ENCODE measurements at places on chromosomes 7 and 10. TPM values are rescaled to one million over a fixed set of nuclear protein-coding genes. Genes with fewer than 3 reads are reported as not detected.
A peak's percentile ranks its signal among the peaks of the same experiment; 100 is the strongest.

- H3K4me3 ChIP-seq = no peak overlapping the region
- H3K4me1 ChIP-seq = no peaks in the 10 kb centered on the region
- H3K27me3 ChIP-seq = no peaks in the 10 kb centered on the region
- DNase-seq = no peak
- no peak overlapping the region for H3K27ac ChIP-seq
- no peaks in the 10 kb centered on the region for H3K36me3 ChIP-seq
Observed at GRCh38 chr10:119286516-119286915, 79.1 kb downstream of the GRK5 start.

Gene PTN
- 28.6 TPM for total RNA-seq

GRCh38 chr10:110336111-110336721, 31.5 kb upstream of the SMNDC1 start:
- no peak for DNase-seq
- no peaks in the 10 kb centered on the region for H3K36me3 ChIP-seq
- H3K27ac ChIP-seq = no peak overlapping the region
- H3K27me3 ChIP-seq = no peaks in the 10 kb centered on the region
- H3K4me1 ChIP-seq = peaks cover 7% of the 10 kb centered on the region
- H3K4me3 ChIP-seq = no peak overlapping the region

- no peaks in the 10 kb centered on the region for H3K4me1 ChIP-seq
- no peak overlapping the region for H3K27ac ChIP-seq
- no peaks in the 10 kb centered on the region for H3K36me3 ChIP-seq
- DNase-seq = no peak
- no peaks in the 10 kb centered on the region for H3K27me3 ChIP-seq
Observed at GRCh38 chr10:10872035-10872673, 145.5 kb upstream of the CELF2 start.

DNA sequence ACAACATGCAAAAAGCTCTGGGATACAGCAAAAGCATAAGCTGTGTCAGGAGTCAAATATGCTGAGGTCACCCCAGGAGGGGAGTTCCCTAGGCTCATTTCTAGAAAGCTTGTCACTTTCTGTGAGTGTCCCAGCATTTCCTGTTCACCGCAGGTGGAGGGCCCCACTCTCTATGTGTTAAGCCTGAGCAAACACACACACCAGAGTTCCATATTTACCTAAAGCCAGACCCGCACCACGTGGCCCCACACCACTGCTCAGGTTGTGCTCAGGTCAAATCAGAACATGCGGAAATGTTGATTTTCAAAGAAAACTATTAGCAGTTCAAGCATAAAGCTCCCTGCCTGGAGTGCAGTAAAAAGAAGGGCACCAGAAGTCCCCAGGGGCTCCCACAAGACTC, 259.6 kb upstream of the PPP2R2D start:
- no peaks in the 10 kb centered on the region for H3K4me1 ChIP-seq
- DNase-seq = no peak
- H3K4me3 ChIP-seq = no peak overlapping the region

DNA sequence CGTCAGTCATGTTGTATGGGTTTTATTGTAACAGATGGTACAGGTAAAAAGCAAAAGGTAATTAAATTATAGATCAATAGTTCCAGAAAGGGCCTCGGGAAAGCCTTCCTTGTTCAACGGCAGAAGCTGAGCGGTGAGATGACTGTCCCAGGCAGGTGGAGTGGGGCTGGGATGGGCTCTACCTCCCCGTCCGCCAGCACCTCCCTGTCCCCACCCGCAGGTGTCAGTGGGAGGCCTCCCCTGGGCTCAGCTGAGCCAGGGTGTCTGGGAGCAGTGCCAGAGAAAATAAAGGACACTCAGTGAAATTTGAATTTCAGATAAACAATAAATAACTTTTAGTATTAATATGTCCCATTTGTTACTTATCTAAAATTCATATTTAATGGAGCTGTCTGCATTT, 58.9 kb downstream of the CLRN3 start:
- H3K36me3 ChIP-seq = no peaks in the 10 kb centered on the region
- no peak for DNase-seq
- H3K27me3 ChIP-seq = no peaks in the 10 kb centered on the region
- H3K27ac ChIP-seq = no peak overlapping the region

DNA sequence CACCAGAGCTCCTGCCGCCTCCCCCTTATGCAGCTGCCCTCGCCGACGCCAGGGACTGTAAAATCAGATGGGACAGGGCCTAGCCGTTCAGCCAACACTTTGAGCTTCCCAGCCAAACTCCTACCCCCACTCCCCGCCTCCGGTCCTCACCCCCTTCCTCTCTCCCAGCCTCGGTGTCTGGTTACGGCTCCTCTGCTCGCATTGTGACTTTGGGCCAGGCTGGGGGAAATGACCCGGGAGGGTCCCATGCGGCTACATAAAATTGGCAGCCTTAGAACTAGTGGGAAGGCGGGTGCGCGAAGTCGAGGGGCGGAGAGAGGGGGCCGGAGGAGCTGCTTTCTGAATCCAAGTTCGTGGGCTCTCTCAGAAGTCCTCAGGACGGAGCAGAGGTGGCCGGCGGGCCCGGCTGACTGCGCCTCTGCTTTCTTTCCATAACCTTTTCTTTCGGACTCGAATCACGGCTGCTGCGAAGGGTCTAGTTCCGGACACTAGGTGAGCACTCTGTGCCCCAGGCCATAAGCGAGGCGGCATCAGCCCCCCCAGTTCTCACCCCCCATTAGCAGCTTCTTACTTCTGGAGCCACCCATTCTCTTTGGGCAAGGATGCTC, at the start of gene KAZALD1:
KAZALD1 (plus strand) TSS at position 366 of the 608 bp plus-strand sequence. CDS start 604 bp downstream, outside the sequence.
- peak within 1 kb of the TSS; percentile 76 for H3K27ac ChIP-seq
- H3K27me3 ChIP-seq = peaks cover 57% of the 10 kb centered on the region
- no peak for DNase-seq
- no peaks in the 10 kb centered on the region for H3K36me3 ChIP-seq
- peaks cover 35% of the 10 kb centered on the region for H3K4me1 ChIP-seq

DNA sequence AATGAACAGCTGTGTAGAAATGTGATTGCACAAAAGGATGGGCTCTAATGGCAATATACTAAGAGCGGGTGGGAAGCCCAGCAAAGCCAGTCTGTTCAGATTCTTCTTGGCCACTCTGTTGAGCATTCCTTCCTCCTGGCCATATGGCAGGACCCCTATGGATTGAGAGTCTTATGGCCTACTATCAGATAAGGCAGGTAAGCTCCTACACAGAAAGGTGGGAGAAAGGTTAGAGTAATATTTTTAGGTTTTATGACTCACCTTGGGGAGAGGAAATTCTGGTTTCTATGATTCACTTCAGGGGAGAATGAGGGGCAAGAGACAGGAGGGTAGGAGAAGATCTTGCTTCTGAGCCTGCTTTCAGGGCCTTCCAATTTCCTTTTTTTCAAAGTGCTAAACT, 15.1 kb upstream of the AKR1B10 start:
- H3K27me3 ChIP-seq = no peaks in the 10 kb centered on the region
- no peaks in the 10 kb centered on the region for H3K36me3 ChIP-seq
- DNase-seq = no peak
- H3K27ac ChIP-seq = no peak overlapping the region
- no peaks in the 10 kb centered on the region for H3K4me1 ChIP-seq
- H3K4me3 ChIP-seq = no peak overlapping the region

DNA sequence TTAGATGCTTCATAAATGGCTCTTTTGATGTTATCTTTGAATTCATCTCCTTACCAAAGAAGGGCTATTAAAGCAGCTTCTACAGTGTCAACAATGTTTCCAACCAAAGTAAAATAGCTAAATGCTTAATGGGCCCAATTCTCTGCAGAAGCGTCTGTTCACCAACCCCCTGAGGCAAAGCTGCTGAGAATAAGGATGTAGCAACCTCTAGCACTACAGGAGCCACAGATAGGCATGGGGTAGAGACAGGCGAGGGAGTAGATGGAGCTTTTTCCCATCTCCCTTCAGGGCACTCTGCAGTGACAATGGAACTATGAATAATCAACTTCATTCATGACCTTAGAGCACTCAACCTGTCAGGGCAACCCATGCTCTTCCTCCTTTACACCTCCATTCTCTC, 134.1 kb downstream of the FZD1 start:
- H3K27me3 ChIP-seq = no peaks in the 10 kb centered on the region
- H3K4me3 ChIP-seq = no peak overlapping the region
- H3K27ac ChIP-seq = no peak overlapping the region
- no peaks in the 10 kb centered on the region for H3K36me3 ChIP-seq

Gene ANXA8L1
- not detected for total RNA-seq

Gene SLC18A3
- not detected for total RNA-seq

Gene KLF14
- total RNA-seq = not detected

DNA sequence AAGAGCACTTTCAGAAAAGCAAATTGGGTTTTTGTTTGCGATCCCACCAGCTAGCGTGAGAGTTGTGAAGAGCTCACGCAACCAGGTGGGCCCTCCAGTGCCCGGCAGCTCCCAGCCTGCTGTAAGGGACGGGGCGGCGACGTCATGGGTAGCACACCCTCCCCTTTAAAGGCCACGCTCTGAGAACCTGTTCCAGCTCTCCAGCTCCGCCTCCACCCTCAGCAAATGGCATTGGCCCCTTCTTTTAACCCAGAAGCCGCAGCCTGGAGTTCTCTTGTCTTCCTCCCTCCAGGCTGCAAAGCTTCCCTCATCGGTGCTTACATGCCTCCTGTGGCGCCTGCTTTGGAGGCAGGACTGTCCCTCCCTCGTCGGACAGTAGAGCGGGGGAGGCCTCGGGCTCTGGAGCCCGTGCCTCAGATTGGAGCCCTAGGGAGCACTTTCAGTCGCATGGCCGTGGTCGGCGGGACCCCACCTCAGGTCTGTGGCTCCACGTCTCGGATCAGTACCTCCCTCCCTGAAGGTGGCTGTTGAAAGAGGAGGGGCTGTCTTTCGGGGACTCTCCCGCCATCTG, 32.9 kb downstream of the WIPI2 start:
- no peak overlapping the region for H3K4me3 ChIP-seq
- H3K4me1 ChIP-seq = no peaks in the 10 kb centered on the region
- no peaks in the 10 kb centered on the region for H3K27me3 ChIP-seq
- no peak for DNase-seq

DNA sequence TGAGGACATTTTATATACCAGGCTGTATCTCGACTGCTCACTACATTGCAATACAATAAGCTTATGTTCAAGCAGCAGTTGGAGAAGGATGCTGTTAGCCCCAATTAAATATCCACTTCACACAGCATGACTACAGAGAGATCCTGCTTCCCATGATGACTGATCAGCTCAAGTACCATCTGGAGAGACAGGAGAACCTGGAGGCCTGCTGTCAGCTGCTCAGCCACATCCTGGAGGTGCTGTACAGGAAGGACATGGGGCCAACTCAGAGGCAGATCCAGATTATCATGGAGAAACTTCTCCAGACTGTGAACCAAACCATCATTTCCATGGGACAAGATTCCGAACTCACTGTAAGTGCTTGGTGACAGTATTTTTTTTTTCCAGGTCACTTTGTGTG, 22.5 kb downstream of the RNF133 start:
- no peak for DNase-seq
- no peaks in the 10 kb centered on the region for H3K27me3 ChIP-seq
- H3K4me1 ChIP-seq = peaks cover 30% of the 10 kb centered on the region
- H3K4me3 ChIP-seq = no peak overlapping the region

GRCh38 chr10:96229568-96230030, 41.8 kb downstream of the BLNK start:
- no peaks in the 10 kb centered on the region for H3K36me3 ChIP-seq
- no peak overlapping the region for H3K4me3 ChIP-seq
- H3K27ac ChIP-seq = no peak overlapping the region
- peak; percentile 61 for DNase-seq

Gene PSD
- total RNA-seq = 5.6 TPM

DNA sequence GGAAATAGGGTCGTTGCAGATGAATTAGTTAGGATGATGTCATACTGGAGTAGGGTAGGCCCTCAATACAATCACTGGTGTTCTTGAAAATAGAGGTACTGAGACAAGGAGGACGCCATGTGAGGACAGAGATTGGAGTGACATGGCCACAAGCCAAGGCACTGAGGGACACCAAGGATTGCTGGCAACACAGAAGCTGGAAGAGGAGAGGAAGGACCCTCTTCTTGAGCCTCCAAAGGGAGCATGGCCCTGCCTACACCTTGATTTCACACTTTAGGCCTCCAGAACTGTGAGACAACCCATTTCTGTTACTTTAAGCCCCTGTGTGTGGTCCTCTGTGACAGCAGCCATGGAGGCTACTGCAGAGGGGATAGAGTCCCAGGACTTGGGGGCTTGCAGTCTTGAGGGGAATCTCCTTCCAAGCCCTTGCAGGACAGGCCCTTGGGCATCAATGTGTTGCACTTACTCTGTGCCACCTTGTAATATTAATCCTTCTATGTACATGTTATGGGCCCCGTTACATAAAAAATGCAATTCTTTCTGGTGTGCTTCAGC, 3.7 kb upstream of the AOC1 start:
- no peaks in the 10 kb centered on the region for H3K4me1 ChIP-seq
- no peak overlapping the region for H3K4me3 ChIP-seq
- DNase-seq = peak; percentile 27
- no peaks in the 10 kb centered on the region for H3K27me3 ChIP-seq
- no peaks in the 10 kb centered on the region for H3K36me3 ChIP-seq

DNA sequence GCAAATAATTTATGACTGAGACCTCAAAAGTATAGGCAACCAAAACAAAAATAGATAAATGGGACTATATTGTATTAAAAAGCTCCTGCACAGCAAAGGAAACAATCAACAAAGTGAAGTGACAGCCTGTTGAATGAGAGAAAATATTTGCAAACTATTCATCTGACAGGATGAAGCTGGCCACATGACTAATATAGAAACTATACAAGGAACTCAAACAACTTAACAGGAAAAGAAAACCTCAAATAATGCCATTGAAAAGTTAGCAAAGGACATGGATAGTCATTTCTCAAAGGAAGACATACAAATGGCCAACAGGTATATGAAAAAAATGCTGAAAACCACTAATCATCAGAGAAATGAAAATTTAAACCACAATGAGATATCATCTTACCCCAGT, 245.1 kb downstream of the STK31 start:
- H3K4me3 ChIP-seq = no peak overlapping the region
- DNase-seq = no peak
- H3K36me3 ChIP-seq = no peaks in the 10 kb centered on the region
- H3K27ac ChIP-seq = no peak overlapping the region

- DNase-seq = no peak
- no peaks in the 10 kb centered on the region for H3K27me3 ChIP-seq
- peaks cover 3% of the 10 kb centered on the region for H3K4me1 ChIP-seq
- no peak overlapping the region for H3K27ac ChIP-seq
- H3K36me3 ChIP-seq = no peaks in the 10 kb centered on the region
Observed at GRCh38 chr7:30286749-30287148, 2.4 kb downstream of the ZNRF2 start.
